ENCODE measurements at places on chromosomes 16 and 17.

- no peak for DNase-seq
Observed at GRCh38 chr17:32318071-32318470, 23.9 kb downstream of the C17orf75 start.

GRCh38 chr16:85821390-85822135 lies 22.1 kb downstream of the COX4I1 start:
- peak; percentile 84 for DNase-seq

GRCh38 chr16:89981414-89981813 lies 32.9 kb downstream of the DEF8 start:
- peak; percentile 88 for DNase-seq

GRCh38 chr17:74152591-74153455 lies 50.7 kb upstream of the RPL38 start:
- DNase-seq, result no peak

DNA sequence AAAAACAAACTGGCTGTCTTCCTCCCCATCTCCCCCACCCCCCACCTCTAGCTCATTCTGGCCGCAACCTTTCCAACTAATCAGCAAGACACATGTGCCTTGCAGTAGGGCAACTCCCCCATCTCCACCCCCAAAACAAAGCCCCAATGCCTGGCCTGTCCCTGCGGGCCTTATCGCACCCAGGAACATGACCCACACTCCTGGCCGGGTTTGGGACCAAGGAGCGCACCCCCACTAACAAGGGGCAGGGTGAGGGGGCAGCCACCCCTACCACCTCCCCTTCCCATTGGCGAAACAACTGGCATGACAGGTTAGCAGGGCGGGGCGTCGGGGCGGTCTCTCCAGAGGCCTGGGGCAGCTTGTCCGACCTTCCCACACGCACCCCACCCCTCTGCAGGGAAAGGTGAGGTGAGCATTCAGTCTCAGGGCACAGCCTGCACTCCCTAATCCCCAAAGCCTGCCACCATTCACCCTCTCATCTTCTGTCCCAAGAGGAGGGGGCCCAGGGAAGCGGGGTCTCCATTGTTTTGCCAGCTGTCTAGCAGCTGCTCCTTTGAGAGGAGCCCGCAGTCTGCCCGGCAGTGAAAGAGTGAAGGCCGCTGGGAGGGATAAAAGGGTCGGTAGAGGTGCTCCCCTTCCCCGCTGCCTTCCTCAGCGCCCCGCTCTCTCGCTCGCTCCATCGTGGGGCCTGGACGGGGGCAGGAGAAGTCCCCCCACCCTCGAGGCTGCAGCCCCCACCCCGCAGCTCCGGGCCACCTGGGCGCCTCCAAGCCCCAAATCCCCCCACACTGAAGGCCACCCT lies 765 bp downstream of the MYO18A start:
- peak; percentile 26 for DNase-seq

GRCh38 chr16:8647721-8648318 lies 26.3 kb downstream of the METTL22 start:
- no peak for DNase-seq

GRCh38 chr17:80890921-80891396 lies 100.7 kb upstream of the CHMP6 start:
- no peak for DNase-seq

DNA sequence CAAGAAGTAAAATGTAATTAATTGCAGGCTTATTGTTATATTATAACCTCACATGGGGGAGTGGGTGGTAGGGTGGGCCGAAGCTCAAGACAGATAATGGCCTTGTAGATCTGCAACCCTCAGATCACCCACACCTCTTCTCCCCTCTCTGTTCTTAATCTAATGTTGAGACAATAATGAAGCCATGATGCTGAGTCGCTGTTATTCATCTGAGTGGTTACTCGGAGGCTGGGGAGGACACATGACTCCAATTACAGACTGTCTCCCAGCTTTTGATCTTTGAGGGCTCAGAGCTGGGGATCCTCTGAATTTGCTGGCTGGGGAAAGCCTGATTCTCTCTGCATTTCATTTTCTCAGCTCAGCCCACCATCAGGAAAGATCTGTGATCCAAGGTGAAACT lies 275.3 kb downstream of the SHISA9 start:
- no peak for DNase-seq

GRCh38 chr16:9364721-9365369 lies 273.4 kb downstream of the HAPSTR1 start:
- no peak for DNase-seq

GRCh38 chr17:67262435-67263117 lies 17.6 kb upstream of the HELZ start:
- DNase-seq, result no peak

DNA sequence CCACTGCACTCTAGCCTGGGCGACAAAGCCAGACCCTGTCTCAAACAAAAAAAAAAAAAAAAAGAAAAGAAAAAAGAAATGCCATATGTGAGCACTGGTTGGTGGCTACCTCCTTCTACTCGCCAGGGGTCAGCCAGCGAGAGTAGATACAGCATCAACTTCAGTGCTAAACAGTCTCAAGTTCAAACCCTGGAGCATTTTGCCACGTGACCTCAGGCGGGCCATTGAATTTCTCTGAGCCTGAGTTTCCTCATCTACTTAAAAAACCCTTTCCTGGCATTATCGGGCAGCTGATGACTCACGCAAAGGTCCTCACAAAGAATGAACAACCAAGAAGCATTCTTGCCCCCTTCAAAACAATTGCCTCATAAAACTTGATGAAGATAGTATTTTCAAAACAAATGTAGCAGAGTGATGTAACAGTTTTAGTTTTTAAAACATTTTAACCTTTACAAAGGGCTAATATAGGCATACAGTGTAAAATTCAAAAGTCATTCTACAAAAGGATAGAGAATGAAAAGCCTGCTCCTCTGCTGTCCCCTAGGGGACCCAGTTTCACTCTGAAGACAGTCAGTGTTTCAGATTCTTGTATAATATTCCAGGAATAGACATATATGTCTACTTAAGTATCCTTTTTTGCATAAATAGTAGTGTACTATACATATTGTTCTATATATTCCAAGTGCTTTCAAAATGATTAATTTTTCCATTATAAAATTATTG lies 28.4 kb downstream of the DNAH2 start:
- peak; percentile 92 for DNase-seq

GRCh38 chr17:4586043-4586442 lies 1.7 kb downstream of the SMTNL2 start:
- DNase-seq, result no peak

GRCh38 chr16:24821129-24821528 lies 24.6 kb upstream of the SLC5A11 start:
- DNase-seq, result no peak

DNA sequence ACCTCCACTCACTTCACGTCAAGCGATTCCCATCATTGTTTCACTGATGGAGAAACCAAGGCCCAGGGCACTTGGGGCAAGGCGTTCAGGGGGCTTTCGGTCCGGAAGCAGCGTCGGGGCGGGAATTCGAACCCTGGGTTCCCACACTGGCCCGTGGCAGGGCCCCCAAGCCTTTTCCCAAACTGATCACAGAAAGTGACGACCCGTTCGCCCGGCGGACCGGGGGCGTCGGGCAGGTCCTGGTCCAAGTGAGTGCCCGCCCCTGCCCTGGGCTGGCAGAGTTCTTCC lies 856 bp upstream of the MON1B start:
- DNase-seq, result no peak

DNA sequence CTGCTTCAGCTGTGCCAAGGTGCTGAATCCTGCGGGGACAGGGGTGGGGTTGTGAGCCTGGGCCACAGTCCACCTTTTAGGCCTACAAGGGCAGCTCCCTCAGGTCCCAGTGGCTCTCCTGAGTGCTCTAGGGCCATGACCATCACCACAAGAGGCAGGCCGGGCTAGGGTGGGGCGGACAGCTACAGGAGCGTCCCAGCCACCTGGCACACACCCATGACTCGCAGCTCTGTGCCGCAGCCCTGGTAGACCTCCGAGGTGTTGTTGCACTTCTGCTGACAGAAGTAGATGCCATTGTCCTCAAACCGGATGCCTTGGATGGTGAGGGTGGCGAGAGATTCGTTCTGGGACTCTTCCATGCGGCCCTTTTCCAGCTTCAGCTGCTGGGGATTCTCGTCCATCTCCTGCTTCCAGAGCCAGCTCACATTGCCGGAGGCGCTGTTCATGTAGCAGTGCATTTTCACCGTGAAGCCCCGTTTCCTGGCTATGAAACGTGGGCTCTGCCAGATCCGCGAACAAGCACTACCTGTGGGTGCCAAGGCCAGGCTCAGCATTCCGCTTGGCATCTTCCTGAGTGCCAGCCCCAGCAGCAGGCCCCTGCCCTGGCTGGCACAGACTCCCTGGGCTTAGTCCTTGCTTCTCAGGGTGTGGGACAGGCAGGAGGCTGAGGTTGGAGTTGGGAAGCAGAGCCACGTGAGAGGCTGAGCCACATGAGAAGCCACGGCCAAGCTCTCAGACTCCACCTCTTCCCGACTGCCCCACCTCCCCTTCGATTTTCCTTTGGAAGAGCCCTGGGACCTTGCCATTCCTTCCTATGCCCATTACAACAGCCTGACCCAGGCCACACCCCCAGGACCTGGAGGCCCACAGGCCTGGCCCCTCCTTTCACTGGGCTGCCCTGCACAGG lies 2.0 kb downstream of the CD79B start:
- DNase-seq, result no peak

GRCh38 chr17:65345261-65346005 lies 208.3 kb downstream of the RGS9 start:
- DNase-seq, result peak; percentile 37

GRCh38 chr16:66266436-66267291 lies 99.8 kb upstream of the CDH5 start:
- no peak for DNase-seq

GRCh38 chr17:79547586-79547985 lies 63.3 kb downstream of the RBFOX3 start:
- no peak for DNase-seq

GRCh38 chr17:72123530-72124437 lies 3.0 kb downstream of the SOX9 start:
- DNase-seq, result no peak

GRCh38 chr16:19344980-19345379 lies 59.4 kb downstream of the CLEC19A start:
- no peak for DNase-seq

- DNase-seq, result no peak
Observed at GRCh38 chr16:1895068-1895467, 23.1 kb upstream of the MEIOB start.

DNA sequence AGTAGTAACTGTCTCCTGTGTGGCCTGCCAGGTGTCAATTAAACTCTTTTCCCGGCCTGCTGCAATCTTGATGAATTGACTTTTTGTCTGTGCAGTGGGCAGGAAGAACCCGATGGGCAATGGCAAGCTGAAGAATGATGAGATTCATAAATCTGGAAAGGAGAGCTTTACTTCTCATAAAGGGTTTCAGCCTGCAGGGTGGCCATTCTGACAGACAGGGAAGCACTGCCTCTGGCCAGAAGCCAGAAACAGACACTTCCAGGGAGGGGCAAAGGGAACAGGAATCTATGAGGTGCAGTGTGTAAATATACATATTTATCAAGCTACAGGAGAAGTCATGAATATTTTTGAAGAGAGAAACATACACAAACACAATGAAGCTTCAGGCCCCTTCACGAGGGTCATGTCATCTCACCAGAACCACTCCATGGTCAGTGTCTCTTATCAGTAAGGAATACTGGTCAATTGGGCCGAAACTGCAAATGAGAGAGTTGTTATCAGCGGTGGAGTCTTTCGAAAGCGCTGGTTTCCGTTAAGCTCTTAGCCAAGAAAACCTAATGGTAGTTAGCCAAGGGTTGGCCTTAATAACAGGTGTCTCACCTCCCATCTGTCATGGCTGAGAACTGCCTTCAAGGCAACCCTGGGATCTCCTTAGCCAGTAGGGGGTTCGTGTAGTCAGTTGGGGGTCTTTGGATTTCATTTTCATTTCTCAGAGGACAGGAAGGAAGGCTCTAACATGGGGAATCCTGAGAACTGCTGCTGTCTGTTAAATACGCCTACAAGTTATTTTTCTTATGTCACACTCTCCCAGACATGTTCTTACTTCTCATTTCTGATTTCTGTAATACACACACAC lies 1.2 kb upstream of the NARF start:
- no peak for DNase-seq

DNA sequence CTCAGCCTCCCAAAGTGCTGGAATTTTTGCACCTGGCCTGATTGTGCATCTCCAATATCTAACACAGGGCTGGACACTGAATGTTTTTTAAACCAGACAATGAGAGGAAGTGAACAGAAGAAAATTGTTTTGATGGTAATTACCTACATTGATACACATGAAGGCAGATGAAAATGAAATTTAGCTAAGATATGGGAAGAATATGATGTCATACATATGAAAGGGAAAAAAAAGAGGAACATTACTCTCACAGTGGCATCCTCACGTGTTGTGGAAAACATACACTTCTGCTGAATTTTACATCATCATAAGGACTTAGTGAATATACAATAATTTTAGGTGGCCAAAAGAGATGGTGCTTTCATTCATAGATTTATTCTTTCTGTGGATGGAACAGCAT lies 111.7 kb downstream of the SYCE1L start:
- DNase-seq, result no peak

DNA sequence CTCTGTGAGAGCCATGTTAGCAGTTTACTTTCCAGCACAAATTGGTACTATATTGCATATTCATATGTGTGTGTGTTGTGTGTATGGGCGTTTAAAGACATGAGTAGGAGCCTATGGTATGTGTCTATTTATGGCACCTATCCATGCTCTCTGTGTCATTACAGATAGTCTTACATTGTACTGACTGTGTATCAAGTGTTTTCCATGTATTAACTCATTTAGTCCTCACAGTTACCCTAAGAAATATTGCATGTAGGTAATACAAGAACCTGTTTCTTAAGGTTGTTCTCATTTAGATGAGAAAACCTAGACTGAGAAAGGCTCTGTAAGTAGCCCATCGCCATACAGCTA lies 1.6 kb downstream of the ALG1 start:
- DNase-seq, result no peak

DNA sequence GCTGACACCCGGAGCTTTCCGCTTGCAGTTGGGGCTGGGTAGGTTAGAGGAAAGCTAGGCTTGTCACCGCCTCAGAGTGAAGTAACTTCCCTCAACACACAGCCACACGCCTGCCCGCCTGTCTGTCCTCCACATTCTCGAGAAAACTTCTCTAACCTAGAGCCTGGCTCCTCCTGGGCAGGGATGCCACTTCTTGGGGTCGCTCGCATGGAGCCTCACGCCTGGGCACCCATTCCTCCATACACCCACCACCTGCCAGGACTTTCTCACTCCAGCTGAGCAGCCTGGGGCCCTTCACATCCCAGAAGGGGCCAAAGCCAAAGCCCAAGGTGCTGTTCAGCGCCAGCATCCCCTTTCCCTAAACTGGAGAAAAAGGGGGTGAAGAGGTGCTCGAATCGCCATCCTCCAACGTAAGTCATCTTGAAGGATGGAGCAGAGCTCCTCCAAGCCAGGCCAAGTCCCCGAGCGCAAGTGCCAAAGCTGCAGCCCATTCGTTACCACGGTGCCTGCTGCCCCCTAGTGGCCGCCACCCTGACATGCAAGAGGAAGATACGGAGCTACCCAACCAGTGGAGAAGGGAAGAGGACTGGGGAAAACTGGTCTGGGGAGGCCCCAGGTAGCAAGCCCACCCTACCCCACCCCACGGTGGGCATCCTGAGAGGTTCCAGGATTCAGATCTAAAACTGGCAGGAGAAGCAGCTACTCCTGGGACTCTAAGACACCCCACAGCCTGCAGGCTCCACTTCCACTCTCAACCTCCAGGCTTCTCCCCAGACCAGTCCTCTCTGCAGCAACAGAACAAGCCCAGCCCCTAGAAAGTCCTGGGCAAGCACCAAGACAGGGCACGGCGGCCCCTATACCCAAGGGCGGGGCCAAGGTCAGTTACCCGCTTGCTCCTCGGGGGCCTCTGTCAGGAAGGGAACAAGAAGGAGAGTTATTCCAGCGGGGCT lies 63.1 kb downstream of the MYO18A start:
- DNase-seq, result peak; percentile 75
